Neural progenitor cell (in vitro differentiated cells): ENCODE measurements at places on chromosomes 4 and X.

DNA sequence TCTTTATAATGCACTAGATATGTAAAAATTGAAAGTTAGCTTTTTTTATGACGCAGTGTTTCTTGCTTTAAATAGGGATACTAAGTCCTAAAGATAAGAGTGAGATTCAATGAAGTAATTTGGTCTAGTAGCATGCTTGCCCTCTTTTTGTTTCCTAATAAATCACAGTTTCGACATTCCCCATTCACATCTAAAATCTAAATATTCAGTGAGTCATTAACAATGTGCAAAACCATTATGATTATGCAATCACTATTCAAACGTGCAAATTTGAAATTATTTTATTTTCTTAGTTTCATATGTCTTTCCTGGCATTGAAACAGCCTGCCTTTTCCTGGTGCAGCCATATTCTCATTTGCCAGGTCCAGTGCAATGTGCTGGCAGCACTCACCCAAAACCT is 1350.5 kb upstream of the PABPC4L start:
- DNase-seq: no peak

DNA sequence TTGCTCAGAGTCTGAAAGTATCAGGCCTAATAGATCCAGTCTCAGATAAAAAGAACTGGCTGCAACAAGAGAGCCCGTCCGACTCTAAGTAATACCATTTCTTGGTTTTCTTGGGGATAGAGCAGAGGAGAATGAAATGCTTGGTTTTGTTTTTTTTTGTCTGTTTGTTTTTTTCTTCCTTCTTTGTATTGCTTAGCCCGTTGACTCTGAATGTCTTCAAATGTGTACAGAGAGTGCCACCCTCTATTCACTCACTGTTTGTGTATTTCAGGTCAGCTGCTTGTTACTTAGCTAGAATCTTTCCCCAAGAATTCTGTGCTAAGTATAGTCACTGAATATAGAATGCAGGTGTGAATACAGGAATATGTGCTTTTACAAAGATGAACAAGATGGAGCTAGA is 5.7 kb upstream of the TMEM156 start:
- DNase-seq: no peak

- DNase-seq: no peak
Observed at GRCh38 chrX:11484290-11484689, 181.4 kb downstream of the ARHGAP6 start.

- DNase-seq: no peak
Observed at GRCh38 chr4:3226467-3226866, 22.5 kb upstream of the MSANTD1 start.

DNA sequence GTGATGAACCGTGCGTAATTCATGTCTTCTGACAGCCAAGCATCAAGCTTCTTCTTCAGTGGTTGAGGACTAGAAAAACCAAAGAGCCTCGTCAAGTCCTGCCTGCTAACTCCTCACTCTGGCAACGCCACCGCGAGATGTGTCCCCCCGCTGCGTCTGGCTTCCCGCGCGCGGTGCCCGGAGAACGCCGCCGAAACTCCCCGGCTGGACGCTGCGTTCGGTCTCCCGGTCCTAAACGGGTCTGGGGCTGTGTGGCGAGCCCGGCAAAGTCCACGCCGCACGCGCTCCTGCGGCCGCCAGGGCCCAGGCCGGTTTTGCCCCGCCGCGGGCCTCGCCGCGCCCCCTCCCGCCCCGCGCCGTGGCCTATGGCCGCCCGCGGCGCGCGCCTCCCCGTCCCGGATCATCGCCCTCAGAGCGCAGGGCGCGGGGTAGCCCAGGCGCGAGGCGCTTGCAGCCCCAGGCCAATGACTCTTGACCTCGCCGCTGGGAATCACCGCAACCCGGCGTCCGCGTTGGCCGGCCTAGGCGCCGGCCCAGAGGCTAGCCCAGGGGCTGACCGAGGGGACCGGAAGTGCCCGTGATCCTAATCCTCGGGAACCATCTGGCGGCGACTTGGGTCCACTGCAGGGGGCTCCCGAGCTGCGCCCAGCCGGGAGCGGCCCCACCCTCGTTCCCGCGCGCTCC is at the start of gene AADAT:
AADAT (minus strand) TSS at position 289 of the 684 bp plus-strand sequence; CDS start at position 23, 266 bp downstream.
- DNase-seq: peak; percentile 94

DNA sequence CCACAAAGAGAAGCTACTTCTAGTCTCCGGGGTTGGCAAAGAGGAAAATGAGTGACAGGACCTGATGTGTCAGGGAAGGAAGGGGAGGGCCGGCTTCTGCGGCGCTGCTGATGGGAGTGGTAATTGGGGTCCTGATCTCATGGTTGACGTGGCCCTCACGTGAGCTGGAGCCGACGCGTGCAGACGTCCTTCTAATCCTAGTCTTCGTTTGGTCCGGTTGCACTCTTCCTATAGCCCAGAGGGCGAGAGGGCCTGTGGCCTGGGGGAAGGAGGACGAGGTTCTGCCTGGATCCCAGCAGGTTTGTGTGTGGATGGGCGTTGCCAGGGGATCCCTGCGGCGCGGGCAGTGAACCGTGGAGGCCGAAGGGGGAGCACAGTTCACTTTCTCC is at the start of gene ARMCX1:
ARMCX1 (plus strand) TSS at position 186 of the 389 bp plus-strand sequence. CDS start 2,384 bp downstream, outside the sequence.
- DNase-seq: peak; percentile 66

DNA sequence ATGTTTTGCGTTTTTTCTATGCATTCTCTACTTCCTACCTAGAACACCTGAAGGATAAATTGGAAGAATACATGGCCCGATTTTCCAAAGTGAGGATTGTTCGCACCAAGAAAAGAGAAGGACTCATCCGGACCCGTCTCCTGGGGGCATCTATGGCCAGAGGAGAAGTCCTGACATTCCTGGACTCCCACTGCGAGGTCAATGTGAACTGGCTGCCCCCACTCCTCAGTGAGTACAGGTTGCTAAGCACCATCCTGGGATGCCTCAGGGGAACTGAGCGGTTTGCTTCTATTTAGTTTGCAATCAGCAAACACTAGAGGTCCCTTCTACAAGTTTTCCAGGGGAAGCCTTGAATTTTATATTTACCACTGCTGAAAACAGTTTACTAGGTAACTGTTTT is 359.3 kb upstream of the GALNT7 start:
- DNase-seq: peak; percentile 55
